ENCODE measurements at places on chromosomes 13 and 19.

DNA sequence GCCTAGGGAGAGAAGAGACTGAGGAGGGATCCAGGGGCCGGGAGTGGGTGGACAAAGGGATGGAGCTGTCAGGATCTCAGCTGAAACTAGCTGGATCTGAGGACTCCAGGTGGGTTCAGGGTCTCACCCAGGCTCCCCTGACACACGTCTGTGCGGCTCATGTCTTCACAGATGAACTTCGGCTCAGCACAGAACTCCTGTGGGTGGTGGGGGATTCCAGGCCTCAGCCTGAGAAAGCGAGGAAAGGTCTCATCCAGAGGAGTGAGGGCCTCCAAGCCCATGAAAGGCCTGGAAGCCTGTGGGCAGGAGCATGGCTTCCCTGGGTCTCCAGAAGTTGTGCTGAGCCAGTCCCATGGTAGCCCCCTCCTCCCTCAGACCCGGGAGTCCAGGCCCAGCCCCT, 1.4 kb downstream of the CAPN12 start:
- no peak for DNase-seq

DNA sequence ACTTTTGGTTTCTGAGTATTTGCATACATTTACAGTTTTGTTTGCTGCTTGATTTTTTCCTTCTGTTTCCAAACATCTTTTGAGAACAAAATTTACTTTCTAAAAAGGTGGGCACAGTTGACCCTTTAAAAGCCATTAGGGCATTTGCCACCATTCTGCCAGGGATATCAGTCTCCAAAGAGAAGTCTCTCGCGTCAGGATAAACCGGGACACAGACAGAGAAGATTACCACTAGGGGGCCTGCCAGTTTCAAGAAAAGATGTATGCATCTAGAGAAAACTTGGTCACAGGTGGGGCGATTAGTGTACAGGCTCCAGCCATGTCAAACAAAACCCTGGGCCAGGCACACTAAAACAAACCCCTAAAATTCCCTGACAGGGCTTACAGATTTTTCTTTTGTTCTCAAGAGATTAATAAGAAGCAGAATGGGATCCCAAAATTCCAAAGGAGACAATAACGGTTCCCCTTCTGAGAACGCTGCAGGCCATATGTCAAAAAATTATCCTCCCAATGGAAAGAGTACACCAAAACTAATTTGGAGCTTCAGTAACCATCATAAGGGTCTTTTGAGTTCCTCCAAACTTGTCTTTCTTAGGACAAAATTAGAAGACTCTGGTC, 10.7 kb upstream of the PABPC3 start:
- no peak for DNase-seq

- DNase-seq, result no peak
Observed at GRCh38 chr13:22173610-22174009, 502.7 kb downstream of the FGF9 start.

GRCh38 chr13:33073338-33073737, 57.1 kb downstream of the KL start:
- DNase-seq, result no peak

- no peak for DNase-seq
Observed at GRCh38 chr19:21335721-21336120, 6.5 kb upstream of the ZNF708 start.

- DNase-seq, result no peak
Observed at GRCh38 chr19:30669329-30670010, 297.3 kb downstream of the ZNF536 start.

- no peak for DNase-seq
Observed at GRCh38 chr13:49701491-49701890, 10.2 kb upstream of the EBPL start.
